ENCODE measurements at places on chromosomes 2 and 18. TPM values are rescaled to one million over a fixed set of nuclear protein-coding genes. Genes with fewer than 3 reads are reported as not detected.

NT5DC4 gene
- total RNA-seq = not detected

GTF2A1L gene
- not detected for total RNA-seq

MPP4 gene
- total RNA-seq = 17.1 TPM

PLGLB2 gene
- total RNA-seq = 1.5 TPM

TMEM17 gene
- total RNA-seq = 2.2 TPM
